Ovary (tissue), 10 donors: ENCODE measurements at places on chromosomes 5 and 9. TPM values are rescaled to one million over a fixed set of nuclear protein-coding genes. Genes with fewer than 3 reads are reported as not detected.
A peak's percentile ranks its signal among the peaks of the same experiment; 100 is the strongest.

GRCh38 chr9:68706363-68707201 lies 1.5 kb downstream of the PIP5K1B start:
- no peaks in the 10 kb centered on the region for H3K36me3 ChIP-seq
- no peak overlapping the region for H3K27ac ChIP-seq
- no peak for DNase-seq
- peak overlapping the region; percentile 55 for H3K4me3 ChIP-seq
- no peaks in the 10 kb centered on the region for H3K4me1 ChIP-seq

DNA sequence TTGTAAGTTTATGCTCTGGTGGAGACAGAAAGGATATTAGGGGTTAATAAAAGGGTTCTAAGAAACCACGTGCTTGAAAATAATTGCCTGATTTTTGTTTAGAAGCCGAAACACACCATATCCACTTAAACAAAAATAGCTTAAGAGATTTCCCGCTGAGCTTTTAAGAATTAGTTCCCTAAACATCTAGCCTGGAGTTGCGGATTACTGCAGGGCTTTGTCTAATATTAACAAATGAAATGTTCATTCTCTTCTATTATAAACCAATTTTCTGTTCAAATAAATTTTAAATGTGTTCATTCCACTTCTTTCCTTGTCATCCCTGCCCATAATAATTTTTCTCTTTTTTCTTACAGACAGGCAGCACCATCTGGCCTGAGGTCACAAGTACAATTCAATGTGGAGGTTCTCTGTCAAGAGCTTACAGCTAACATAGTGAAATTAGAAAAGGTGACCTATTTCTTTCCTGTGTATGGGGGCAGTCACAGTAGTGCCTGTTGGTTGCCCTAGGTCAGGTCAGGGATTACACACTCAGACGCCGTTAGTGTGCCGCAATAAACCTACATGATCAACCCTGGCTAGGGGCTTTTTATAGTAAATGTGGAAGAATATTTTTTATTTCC lies 65.3 kb downstream of the GRAMD2B start:
- H3K27me3 ChIP-seq, result no peaks in the 10 kb centered on the region
- H3K27ac ChIP-seq, result no peak overlapping the region
- no peak for DNase-seq
- H3K4me1 ChIP-seq, result peaks cover 12% of the 10 kb centered on the region
- H3K4me3 ChIP-seq, result no peak overlapping the region

DNA sequence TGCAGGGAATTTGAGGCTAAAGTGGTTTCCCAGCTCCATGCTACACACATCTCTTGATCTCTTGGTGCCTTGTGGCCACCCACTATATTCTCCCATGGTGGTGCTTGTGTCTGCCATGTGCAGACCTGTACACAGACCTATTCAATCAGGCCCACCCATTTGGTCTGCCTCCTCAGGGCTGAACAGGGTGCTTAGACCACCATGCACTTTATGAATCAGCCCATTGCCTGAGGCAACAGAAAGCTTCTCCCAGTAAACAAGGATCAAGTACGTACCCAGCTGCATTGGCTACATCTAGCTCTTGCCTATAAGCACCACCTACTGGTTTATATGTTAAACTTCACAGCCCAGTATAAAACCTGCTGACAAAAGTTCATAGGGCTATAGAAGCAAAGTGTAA lies 664.3 kb upstream of the EDIL3 start:
- H3K4me3 ChIP-seq, result no peak overlapping the region
- no peaks in the 10 kb centered on the region for H3K4me1 ChIP-seq
- H3K27ac ChIP-seq, result no peak overlapping the region
- H3K27me3 ChIP-seq, result no peaks in the 10 kb centered on the region

DNA sequence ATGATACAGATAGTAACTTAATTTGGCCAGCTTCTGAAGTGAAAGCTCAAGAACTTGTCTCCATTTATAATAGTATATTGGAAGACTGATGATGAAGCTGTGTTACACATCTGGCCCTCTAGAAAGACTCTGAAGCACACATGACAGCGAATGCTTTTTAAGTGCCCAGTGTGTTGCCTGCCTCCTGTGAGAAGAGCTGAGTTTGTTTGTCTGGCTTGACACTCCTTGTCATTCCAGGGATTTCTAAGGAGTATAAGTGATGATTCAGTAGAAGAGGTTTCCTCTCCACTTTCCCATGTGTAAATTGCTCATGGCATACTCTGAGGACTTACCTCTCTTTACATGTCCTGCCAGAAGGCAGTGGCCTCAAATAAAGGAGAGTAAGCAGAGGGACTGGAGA lies 30.4 kb upstream of the LRRTM2 start:
- DNase-seq, result no peak
- H3K4me1 ChIP-seq, result no peaks in the 10 kb centered on the region
- no peak overlapping the region for H3K27ac ChIP-seq
- H3K27me3 ChIP-seq, result no peaks in the 10 kb centered on the region
- H3K4me3 ChIP-seq, result no peak overlapping the region
- H3K36me3 ChIP-seq, result no peaks in the 10 kb centered on the region

DNA sequence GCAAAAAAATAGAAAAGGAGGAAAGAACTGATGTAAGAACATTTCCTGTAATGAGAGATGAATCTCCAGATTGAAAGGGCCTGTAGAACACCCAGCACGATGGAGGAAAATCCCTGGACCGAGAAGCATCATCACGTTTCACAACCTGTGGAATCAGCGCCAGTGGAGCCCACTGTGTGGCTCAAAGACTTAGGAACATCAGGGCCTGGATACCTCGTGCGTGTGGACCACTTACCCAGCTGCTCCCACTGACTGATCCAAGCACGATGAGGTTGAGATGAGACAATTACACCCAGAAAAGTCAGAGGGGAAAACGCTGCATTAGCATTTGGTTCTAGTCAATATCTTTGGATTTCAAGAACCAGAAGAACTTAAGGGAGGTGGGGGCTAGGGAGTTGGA lies 224.6 kb downstream of the SYK start:
- no peak overlapping the region for H3K4me3 ChIP-seq
- no peaks in the 10 kb centered on the region for H3K27me3 ChIP-seq
- no peak for DNase-seq
- no peaks in the 10 kb centered on the region for H3K4me1 ChIP-seq

DNA sequence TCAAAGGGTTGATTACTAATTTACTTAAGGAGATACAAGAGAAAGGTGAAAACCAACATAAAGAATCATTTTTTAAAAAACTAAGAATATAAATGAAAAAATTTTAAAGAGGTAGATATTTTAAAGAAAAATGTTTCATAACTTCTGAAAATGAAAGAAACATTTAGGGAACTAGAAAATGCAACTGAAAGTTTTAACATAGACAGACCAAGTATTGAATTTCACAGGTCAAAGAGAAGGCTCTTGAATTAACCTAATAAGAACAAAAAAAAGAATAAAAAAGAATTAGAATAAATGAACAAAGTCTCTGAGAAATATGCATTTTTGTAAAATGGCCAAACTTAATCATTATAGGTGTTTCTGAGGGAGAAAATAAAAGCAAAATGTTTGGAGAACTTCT lies 16.1 kb upstream of the FAM174A start:
- no peak for DNase-seq
- no peaks in the 10 kb centered on the region for H3K27me3 ChIP-seq
- H3K4me1 ChIP-seq, result no peaks in the 10 kb centered on the region
- no peak overlapping the region for H3K4me3 ChIP-seq

DNA sequence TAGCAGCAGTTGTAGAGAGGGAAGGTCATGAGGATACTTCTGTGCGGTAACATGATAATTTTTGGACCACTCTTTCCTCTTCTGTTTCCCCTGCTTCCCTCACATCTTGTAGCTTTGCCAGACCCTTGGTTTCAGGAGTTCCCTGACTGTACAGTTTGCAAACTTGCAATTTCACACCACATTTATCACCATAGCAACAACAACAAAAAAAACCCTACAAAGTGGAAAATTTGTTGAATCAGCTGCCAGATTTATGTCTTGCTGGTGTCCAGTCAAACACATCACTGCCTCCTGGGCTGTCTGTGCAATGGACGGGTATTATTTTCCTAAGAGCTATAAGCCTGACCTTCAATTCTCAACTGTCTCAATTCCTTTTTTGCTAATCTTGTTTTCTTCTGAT lies 751.6 kb downstream of the TLR4 start:
- H3K4me3 ChIP-seq, result no peak overlapping the region
- no peak overlapping the region for H3K27ac ChIP-seq
- H3K36me3 ChIP-seq, result no peaks in the 10 kb centered on the region

- no peaks in the 10 kb centered on the region for H3K36me3 ChIP-seq
- DNase-seq, result no peak
- H3K27ac ChIP-seq, result no peak overlapping the region
- H3K4me1 ChIP-seq, result peaks cover 6% of the 10 kb centered on the region
Observed at GRCh38 chr5:177448244-177448950, 1.8 kb downstream of the PRR7 start.

- H3K4me1 ChIP-seq, result no peaks in the 10 kb centered on the region
- H3K36me3 ChIP-seq, result no peaks in the 10 kb centered on the region
- H3K27ac ChIP-seq, result no peak overlapping the region
- H3K4me3 ChIP-seq, result no peak overlapping the region
- no peaks in the 10 kb centered on the region for H3K27me3 ChIP-seq
- no peak for DNase-seq
Observed at GRCh38 chr9:126166291-126166690, 160.3 kb upstream of the MVB12B start.

- H3K4me1 ChIP-seq, result no peaks in the 10 kb centered on the region
- H3K27me3 ChIP-seq, result no peaks in the 10 kb centered on the region
- H3K27ac ChIP-seq, result no peak overlapping the region
- H3K4me3 ChIP-seq, result no peak overlapping the region
- DNase-seq, result no peak
Observed at GRCh38 chr9:20205821-20206220, 416.5 kb downstream of the MLLT3 start.

- H3K27ac ChIP-seq, result no peak overlapping the region
- no peaks in the 10 kb centered on the region for H3K36me3 ChIP-seq
- H3K4me1 ChIP-seq, result no peaks in the 10 kb centered on the region
- no peak for DNase-seq
- H3K4me3 ChIP-seq, result no peak overlapping the region
Observed at GRCh38 chr9:72092820-72093219, 32.4 kb upstream of the C9orf57 start.

- H3K36me3 ChIP-seq, result no peaks in the 10 kb centered on the region
- no peak overlapping the region for H3K27ac ChIP-seq
- H3K4me3 ChIP-seq, result no peak overlapping the region
- peaks cover 5% of the 10 kb centered on the region for H3K4me1 ChIP-seq
- no peak for DNase-seq
Observed at GRCh38 chr5:173944511-173944910, 44.5 kb upstream of the C5orf47 start.

DNA sequence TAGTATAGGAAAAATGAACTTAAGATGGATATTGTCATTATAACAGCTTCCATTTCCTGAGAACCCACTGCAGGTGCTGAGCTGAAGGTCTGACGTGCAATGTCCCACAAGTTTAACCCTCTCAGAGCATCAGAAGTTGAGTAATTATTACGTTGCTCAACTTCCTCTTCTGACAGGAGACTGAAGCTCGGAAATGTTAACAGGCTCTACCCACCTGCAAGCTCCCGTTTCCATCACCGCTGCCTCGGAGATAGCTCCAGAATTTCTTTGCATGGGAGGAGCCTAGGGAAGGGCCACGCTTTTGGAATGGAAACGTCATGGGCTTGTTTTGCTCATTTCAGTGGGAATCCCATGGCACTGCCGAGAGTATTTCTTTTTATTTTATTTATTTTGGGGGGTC lies 1.0 kb upstream of the NTMT1 start:
- H3K36me3 ChIP-seq, result no peaks in the 10 kb centered on the region
- H3K27me3 ChIP-seq, result no peaks in the 10 kb centered on the region
- H3K4me1 ChIP-seq, result peaks cover 14% of the 10 kb centered on the region
- H3K27ac ChIP-seq, result no peak overlapping the region
- DNase-seq, result no peak

DNA sequence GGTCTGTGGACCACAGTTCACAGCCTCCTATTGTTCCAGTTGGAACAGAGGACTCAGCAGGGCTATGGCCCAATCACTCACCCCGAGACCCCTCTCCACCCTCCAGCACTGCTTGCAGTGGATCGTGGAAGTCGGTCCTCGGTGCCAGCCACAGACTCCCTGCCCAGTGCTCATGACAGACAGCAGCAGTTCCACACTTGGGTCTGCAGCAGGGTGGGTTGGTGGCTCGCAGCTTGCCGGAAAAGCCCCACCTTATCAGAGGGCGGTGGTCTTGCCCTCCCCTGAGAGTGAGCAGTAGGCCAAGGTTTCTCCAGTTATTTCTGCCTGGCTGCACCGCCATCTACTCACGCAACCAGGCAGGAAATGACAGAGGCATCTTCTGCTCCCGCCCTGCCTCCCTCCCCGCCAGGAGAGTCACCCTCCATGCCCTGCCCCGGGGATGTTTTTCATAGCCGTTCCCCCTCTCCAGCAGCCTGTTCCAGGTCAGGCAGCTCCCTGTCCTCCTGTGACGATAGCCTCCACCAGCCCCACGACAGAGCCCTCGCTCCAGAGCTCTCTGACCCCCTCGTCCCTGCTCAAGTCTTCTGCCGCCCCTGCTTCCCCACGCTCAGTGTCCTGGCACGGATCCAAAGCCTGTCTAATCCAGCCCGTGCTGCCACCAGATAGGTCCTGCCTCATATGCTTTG lies 34.5 kb downstream of the UNC5A start:
- H3K36me3 ChIP-seq, result no peaks in the 10 kb centered on the region
- no peaks in the 10 kb centered on the region for H3K4me1 ChIP-seq
- H3K27me3 ChIP-seq, result no peaks in the 10 kb centered on the region
- no peak overlapping the region for H3K4me3 ChIP-seq
- no peak for DNase-seq

- no peak overlapping the region for H3K27ac ChIP-seq
- DNase-seq, result no peak
- H3K27me3 ChIP-seq, result no peaks in the 10 kb centered on the region
Observed at GRCh38 chr9:84718476-84718875, 48.9 kb downstream of the NTRK2 start.

DNA sequence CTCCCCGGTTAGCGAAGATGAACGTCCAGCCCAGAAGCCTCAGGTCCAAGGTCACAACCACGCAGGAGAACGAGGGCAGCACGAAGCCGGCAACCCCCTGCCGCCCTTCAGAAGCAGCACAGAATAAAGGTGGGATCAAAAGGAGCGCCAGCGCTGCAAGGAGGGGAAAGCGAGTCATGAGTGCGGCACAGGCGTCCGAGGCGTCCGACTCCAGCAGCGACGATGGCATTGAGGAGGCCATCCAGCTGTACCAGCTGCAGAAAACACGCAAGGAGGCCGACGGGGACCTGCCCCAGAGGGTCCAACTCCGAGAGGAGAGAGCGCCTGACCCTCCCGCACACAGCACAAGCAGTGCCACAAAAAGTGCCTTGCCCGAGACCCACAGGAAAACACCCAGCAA lies 5.8 kb downstream of the PPP1R26 start:
- H3K27me3 ChIP-seq, result no peaks in the 10 kb centered on the region
- peaks cover 4% of the 10 kb centered on the region for H3K4me1 ChIP-seq
- no peak for DNase-seq
- H3K36me3 ChIP-seq, result no peaks in the 10 kb centered on the region
- H3K27ac ChIP-seq, result no peak overlapping the region

CSNK1A1 gene
- 136 TPM for polyA plus RNA-seq

SIT1 gene
- 0.29 TPM for polyA plus RNA-seq

PDE4D gene
- polyA plus RNA-seq, result 4.9 TPM

CKMT2 gene
- 11.4 TPM for polyA plus RNA-seq

WNK2 gene
- polyA plus RNA-seq, result 0.53 TPM

PCDHA10 gene
- polyA plus RNA-seq, result 1.9 TPM
